ENCODE measurements at places on chromosomes 2 and 18. TPM values are rescaled to one million over a fixed set of nuclear protein-coding genes. Genes with fewer than 3 reads are reported as not detected.

Gene MAPK4
- polyA plus RNA-seq, result 1.8 TPM

Gene KCNIP3
- polyA plus RNA-seq, result 1.8 TPM

Gene TMEM17
- polyA plus RNA-seq, result 1.6 TPM

Gene IL1RL1
- polyA plus RNA-seq, result 62.4 TPM

Gene FLACC1
- polyA plus RNA-seq, result 1.9 TPM

Gene STRADB
- polyA plus RNA-seq, result 19.7 TPM

Gene ERLEC1
- polyA plus RNA-seq, result 55.6 TPM

Gene ZSWIM2
- polyA plus RNA-seq, result not detected

Gene ELOA2
- not detected for polyA plus RNA-seq

Gene FN1
- 739 TPM for polyA plus RNA-seq

Gene RAD51AP2
- not detected for polyA plus RNA-seq

Gene KRTCAP3
- polyA plus RNA-seq, result 50.2 TPM

Gene CHRND
- polyA plus RNA-seq, result not detected

Gene SFT2D3
- 5.0 TPM for polyA plus RNA-seq

Gene RSAD2
- 12.4 TPM for polyA plus RNA-seq

Gene FBXO41
- polyA plus RNA-seq, result 2.4 TPM

Gene CNGA3
- polyA plus RNA-seq, result 0.06 TPM

Gene PROKR1
- polyA plus RNA-seq, result not detected

Gene SKOR2
- not detected for polyA plus RNA-seq

Gene KIAA2012
- polyA plus RNA-seq, result 1.8 TPM

Measured in lung (tissue), 17 donors.